ENCODE measurements at places on chromosomes 13 and 19.
A peak's percentile ranks its signal among the peaks of the same experiment; 100 is the strongest.

DNA sequence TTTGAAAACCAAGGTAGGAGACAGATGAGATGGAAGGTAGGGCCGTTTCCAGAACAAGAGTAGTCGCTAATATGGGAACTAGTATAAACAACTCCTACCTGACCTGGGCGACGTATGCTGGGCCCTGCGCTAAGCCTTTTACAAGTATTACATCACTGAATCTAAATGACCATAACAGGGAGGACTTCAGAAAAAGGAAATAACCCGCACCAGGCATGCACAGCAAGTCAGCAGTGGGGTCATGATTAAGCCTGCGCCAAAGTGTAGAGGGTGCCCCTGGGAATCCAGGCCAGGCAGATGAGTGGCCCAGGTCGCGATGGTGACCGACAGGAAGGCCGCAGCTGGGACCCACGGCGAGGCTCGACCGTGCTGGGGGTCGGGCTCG lies 613 bp downstream of the ATP13A1 start:
- no peak for DNase-seq

GRCh38 chr19:42271861-42272534 lies 2.9 kb downstream of the CIC start:
- no peak for DNase-seq

DNA sequence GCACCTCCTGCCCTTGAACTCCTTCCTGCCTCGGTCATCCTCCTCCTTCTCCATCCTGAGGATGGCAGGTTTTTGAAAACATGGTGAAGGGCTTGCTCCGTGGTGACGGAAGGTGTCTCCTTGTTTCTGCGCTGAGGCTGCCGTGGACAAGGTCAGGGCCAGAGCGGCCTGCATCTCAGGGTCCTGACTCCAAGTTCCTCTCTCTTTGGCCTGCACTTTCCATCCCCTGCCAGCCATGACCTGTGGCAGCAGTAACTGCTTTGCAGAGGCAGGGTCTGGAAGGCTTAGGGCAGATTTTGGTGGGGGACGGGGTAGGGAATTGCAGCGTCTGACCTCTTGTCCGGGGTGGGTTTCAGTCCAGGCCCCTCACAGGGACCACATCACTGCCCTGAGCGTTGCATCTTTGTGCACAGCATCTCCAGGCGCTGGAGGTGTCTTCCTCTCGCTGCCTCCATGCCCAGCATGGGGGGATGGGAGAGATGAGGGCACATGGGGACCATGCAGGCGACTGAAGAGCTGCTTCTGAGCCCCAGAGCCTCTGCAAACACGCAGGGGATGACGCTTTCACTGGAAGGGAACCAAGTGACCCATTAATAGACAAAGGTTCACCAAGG lies 216.8 kb downstream of the TEX29 start:
- no peak for DNase-seq

- DNase-seq = no peak
These were observed 38.2 kb upstream of the GJB6 start for GRCh38 chr13:20270163-20270865.

- DNase-seq = no peak
These were observed 5.5 kb upstream of the TMTC4 start for GRCh38 chr13:100680131-100680530.

DNA sequence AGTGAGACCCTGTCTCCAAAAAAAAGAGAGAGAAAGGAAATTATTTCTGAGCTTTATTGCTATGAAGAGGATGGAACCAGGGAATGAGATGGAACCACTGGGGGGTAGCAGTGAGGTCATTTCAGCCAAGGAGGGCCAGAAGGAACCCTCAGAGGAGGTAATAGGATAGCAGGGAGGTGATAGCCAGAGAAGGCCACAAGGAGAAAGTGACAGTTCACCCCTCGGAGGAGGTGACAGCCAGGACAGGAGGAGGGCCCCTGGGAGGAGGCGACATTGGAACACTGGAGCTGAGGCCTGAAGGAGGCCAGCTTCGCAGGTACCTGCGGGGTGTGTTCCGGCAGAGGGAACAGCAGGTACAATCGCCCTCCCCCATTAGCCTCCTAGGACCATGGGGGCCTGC lies 675 bp upstream of the PGPEP1 start:
- peak; percentile 33 for DNase-seq

DNA sequence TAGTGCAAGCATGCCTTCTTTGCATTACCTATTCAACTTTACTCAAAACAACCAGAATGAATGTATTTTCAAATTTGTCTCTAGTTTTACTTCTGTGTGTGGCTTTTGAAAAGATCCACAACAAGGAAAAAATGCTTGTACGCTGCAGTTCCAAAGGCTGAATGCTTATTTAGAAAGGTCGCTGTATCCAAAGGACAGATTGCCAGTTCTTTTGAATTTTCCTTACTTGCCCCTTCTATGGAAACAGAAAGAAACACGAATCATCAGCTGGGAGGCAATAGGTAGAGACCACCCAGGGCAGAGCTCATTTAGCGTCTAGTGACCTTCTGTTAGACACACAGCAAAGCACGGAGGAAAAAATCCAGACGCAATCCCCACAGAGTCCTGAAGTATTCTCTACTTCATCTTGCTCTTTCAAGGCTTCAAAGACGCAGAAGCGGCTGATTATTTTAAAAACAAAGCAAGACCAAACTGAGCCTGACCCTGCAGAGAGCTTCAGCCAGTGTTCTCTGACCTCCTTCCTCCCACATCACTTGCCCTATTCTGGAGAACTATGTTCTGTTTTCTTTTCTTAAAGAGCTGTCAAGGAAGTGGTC lies 674.6 kb upstream of the SGCG start:
- no peak for DNase-seq
